ENCODE measurements at places on chromosomes 4 and X.
A peak's percentile ranks its signal among the peaks of the same experiment; 100 is the strongest.

- DNase-seq = peak; percentile 3
Observed at GRCh38 chr4:20572976-20573375, 127.3 kb upstream of the PACRGL start.

DNA sequence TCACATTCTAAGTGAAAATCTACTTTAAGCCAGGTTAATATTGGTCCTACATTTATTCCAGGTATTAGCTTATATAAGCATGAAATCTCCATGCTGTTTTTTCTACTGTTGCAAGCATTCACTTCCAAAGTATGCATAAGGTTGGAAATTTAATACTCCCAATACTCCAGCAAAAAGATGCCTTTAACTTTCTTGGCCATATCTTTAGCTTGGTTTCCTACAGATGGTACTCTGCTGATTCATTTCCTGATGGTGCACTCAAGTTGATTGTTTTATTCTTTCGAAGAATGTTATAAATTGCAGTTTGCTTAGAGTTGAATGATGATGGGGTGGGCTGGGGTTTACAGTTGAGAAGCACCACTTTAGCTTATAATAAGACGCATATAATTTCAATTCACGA is 330.2 kb downstream of the PTTG2 start:
- no peak for DNase-seq

GRCh38 chrX:48715876-48716502 is 19.5 kb downstream of the SUV39H1 start:
- no peak for DNase-seq

GRCh38 chr4:15390494-15390893 is 37.3 kb upstream of the C1QTNF7 start:
- DNase-seq = no peak

GRCh38 chr4:177574446-177574845 is 132.2 kb upstream of the AGA start:
- DNase-seq = no peak

- DNase-seq = no peak
Observed at GRCh38 chr4:76624241-76624681, 189.2 kb downstream of the SHROOM3 start.

- DNase-seq = peak; percentile 67
Observed at GRCh38 chr4:107037199-107037584, 1.1 kb upstream of the DKK2 start.

- DNase-seq = no peak
Observed at GRCh38 chr4:154714339-154715040, 29.3 kb upstream of the LRAT start.

GRCh38 chr4:78197947-78198346 is 140.8 kb downstream of the FRAS1 start:
- no peak for DNase-seq

- DNase-seq = peak; percentile 94
Observed at GRCh38 chr4:4575284-4576211, 33.7 kb upstream of the STX18 start.

DNA sequence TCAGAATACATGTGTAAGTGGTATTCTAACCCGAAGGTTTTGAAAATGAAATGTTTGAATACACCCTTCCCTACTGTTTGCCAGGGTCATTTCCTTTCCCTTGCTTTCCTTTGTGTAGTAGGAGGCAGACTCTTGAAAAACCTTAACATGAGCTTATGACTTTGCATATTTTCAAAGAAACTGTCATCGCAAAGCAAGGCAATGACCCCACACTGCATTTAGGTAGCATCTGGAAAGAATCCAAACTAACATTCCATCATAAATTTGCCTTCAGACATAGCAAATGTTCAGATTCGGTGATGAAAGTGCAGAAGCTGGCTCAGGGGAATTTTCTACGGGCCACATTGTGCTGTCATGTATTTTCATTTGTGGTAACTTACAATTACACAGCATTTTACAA is 32.3 kb downstream of the SH2D1A start:
- no peak for DNase-seq

DNA sequence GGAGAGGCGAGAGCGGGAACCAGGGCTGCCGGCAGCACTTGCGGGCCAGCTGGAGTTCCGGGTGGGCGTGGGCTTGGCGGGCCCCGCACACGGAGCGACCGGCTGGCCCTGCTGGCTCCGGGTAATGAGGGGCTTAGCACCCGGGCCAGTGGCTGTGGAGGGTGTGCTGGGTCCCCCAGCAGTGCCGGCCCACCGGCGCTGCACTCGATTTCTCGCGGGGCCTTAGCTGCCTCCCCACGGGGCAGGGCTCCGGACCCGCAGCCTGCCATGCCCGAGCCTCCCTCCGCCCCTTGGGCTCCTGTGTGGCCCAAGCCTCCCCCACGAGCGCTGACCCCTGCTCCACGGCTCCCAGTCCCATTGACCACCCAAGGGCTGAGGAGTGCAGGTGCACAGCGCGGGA is 25.2 kb upstream of the KIT start:
- no peak for DNase-seq

DNA sequence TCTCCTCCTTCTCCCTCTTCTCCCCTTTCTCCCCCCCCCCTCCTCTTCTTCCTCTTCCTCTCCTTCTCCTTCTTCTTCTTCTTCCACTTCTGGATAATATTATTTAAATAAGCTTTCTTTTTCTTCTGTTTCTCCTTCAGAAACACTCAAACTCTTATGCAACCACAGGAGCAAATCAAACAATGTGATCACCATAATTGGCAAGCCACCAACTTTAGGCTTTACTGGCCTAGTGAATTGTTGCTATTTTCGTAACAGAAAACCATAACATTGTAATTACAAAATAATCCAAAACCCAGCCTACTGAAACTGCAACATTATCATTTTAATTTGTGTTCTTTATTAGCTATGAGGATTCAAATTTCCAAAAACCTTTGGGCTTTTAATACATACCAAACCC is 14.3 kb downstream of the DCAF8L1 start:
- DNase-seq = no peak

DNA sequence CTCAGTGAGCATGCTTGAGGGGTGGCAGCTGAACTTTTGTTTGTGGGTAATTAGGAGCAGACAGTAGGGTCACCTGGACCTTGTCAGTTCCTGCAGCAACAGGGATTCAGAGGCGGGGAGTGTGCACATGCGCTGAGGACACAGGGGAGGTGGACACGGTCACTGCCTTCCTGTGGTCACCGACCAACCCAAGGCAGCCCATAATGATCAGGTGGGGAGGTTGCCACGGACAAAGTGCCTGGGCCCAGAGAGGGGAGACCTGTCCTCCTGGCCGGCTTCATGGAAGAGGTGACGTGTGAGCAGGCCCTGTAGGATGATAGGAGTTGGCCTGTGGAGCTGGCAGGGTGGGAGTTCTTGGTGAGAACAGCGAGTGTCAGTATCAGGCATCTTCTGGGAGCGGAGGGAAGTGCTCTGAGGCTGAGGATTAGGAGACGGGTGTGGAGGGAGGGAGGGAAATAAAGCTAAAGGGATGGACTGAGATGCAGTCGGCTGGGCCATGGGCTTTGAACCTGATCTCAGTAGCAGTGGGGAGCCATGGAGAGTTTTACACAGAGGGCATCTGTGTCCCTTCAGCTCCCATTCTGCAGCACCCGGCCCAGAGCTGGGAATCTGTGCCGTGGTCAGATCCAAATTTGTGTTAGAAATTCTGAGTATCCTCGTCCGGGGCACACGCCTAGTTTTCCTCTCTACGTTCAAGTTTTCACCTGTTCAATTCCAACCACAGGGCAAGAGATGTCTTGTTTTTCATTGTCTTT is 100.0 kb downstream of the PSAPL1 start:
- no peak for DNase-seq

- DNase-seq = peak; percentile 40
Observed at GRCh38 chrX:11558972-11559371, 106.7 kb downstream of the ARHGAP6 start.

- peak; percentile 25 for DNase-seq
Observed at GRCh38 chr4:1469607-1470392, 63.6 kb upstream of the NKX1-1 start.

DNA sequence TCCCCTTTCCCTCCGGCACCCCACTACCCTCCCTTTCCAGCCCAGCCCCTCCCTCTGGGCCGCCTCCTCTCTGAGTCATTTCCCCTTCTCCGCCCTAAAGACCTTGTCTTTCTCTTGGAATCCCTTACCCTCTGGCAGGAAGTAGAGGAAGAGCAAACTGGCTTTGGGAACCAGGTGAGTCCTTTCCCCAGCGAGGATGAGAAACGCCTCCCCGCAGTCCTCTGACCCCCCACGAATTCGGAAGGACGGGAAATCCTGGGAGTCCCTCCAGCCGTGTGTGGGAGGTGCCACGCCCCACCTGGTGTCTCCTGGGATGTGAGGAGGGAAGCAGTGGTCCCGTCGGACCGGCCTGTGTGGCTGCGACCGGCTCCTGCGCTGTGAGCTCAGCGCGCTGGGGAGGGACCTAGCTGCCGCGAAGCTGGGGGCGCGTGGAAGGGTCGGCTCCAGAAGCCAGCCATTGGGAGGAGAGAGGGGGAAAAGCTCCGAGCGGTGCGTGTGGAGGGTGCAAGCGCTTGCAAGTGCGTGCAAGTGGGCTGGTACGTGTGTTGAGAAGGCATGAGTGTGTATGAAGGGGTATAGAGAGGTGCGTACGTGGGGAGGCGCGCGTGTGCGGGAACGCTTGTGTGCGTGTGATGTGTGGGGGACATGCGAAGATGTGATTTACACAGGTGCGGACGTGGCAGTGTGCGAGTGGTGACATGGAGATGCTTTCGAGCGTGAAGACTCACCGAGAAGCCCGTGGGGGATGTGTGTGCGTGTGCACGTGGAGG is 46.3 kb downstream of the TEX13B start:
- peak; percentile 75 for DNase-seq

DNA sequence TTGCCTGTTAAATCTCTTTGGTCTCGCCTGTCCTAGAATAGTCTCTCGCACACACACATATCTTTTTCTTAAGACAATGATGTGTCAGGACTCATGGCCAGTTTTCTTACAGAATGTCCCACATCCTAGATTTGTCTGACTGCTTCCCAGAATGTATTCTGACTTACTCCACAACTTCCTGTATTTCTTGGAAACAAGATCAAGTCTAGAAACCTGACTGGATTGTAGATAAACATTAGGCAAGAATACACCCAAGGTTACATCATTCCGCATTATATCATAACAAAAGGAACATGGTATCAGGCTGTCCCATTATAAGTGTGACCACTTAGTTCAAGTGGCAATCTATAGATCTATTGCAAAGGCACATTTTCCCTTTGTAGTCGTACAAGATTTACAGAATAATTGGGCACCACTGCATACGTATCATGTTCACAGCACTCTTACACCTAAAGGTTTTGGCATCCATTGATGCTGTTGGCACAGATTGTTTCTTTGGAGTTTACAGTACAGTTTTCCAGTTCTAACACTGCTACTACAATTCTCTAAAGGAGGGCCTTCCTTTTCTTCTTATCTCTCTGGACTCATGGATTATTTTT is 56.4 kb downstream of the FBXW7 start:
- DNase-seq = no peak

DNA sequence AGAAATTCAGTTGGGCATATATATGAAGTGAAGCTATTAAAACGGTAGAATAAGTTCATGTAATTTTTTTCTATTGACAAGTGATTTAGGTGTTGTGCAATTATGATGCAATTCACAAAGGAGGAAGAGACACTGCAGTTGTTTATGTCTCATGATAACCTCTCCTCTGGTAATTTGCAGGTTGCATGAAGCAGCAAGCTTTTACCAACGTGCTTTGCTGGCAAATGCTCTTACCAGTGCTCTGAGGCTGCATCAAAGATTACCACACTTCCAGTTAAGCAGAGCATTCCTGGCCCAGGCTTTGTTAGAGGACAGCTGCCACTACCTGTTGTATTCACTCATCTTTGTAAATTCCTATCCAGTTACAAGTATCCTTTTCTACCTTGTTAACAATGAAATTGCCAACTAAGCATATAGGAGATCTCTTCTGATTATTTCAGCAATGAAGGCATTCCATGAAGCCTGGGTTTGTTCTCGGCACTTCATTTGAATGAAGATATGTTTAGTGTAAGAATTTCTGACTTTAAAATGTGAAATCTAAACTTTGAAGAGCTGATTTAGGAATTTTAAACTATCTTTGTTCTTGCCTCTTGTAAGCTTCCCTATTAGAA is 3.9 kb downstream of the TMEM33 start:
- DNase-seq = no peak

DNA sequence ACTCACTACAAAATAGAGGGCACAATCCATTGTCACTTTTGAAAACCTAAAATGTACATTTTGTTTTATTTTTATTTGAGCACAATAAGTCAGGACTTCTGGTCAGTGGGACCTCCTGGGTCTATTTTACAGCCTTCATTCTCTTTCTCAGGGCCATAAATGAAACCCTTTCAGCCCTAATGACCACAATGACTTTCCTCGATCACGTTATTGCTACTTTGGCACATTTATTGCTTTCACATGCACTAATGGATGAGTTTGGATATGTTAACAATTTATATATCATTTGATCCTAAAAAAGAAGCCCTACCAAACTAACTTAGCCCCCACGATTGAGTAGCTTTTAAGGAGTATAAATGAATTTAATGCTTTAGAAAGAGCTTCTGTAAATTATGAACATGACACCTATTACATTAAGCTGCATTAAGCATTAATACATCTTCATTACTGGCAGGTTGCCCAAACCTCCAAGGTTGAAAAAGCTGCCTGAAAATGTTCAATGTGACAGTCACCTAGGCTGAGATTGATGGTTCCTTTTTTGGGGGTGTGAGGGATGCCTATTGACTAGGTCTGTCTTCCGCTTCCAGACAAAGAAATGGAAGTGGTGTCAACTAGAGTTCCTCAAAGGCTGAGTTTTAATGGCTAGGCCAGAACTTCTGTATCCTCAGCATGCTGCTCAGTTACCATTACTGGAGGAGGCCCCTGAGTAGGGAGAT is 296.4 kb downstream of the GPAT3 start:
- DNase-seq = no peak

DNA sequence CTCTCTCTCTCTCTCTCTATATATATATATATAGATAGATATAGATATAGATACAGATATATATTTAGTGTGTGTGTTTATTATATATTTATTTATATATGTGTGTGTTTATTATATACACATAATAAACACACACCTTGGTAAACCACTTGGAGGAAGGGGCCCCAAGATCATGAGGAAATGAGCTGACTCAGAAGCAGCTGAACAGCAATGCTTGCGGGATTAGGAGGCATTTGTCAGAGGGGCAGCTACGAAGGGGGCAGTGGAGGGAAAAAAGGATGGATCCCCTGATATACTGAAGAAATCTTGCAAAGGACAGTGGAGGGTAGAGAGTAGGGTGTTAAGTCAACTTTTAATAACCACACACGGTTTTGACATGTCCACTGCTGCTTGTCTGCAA is 120.0 kb upstream of the SORBS2 start:
- DNase-seq = no peak

- DNase-seq = no peak
Observed at GRCh38 chrX:54945224-54945623, 24.6 kb downstream of the TRO start.

- DNase-seq = no peak
Observed at GRCh38 chr4:32417113-32417704, 1697.0 kb downstream of the PCDH7 start.

- DNase-seq = peak; percentile 65
Observed at GRCh38 chr4:112751447-112751846, 114.5 kb downstream of the LARP7 start.

DNA sequence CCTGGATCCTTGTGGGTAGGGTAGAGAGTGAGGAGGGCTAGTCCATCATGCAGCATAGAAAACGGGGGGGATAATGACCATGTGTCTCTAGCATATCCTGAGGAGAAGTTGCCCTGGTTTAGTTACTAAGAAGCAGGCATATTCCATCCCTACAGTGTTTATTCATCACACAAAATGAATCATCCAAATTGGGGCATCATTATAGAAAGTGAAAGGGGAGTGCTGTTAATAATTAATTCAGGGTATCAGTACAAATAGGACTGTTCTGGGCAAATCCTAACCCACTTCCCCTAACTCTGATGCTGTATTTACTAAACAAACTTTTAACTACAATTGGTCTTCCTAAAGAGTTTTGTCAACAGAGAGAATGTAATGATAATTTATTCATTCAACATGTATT is 281.1 kb upstream of the ARX start:
- DNase-seq = no peak
